ENCODE measurements at places on chromosomes 3 and 15.

- no peak for DNase-seq
These were observed 33.1 kb upstream of the PARL start for GRCh38 chr3:183917776-183918175.

DNA sequence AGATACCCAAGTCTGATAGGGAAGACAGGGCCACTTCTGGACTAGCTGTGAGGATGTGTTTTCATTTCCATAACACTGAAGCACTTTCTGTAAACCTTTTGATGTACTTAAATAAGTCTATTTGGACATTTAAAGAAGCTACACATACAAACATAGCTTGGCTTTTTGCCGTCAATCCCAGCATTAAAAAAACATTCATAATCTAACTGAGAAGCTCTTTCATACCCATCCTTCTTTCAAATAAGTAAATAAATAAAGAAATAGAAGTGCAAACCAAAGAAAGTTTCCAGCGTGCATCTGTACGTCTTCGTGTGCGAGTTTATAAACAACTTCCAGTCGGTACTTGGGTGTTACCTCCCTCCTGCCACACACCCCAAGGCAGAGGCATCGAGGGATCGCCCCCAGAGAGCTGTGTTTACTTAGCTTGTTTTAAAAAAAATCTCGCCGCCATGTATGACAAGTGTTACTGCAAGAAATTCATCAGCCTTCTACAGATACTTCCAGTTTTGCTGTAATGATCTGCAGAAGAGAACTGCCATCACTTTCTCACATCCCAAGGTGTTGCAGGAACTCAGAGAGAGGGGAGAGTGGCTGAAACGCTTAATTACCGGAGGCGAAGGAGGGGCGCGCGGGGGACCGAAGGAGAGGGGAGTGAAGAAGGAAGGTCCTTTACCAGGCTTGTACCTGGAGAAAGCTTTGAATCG, 9.0 kb upstream of the MEIS2 start:
- DNase-seq: no peak

- no peak for DNase-seq
These were observed 31.4 kb upstream of the GABRB3 start for GRCh38 chr15:26804063-26804804.

DNA sequence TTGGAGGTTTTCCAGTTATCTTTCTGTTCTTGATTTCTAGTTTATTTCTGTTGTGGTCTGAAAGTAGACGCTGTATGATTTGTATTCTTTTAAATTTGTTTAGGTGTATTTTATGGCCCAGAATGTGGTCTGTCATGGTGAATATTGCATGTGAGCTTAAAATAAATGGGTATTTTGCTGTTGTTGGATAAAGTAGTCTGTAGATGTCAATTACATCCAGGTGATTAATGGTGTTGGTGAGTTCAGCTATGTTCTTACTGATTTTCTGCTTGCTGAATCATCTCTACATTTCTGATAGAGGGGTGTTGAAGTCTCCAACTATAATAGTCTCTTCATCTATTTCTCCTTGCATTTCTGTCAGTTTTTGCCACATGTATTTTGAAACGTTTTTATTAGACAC, 383.3 kb upstream of the SGO1 start:
- no peak for DNase-seq

- DNase-seq: peak; percentile 56
These were observed 28.1 kb upstream of the CORO2B start for GRCh38 chr15:68550498-68551295.

DNA sequence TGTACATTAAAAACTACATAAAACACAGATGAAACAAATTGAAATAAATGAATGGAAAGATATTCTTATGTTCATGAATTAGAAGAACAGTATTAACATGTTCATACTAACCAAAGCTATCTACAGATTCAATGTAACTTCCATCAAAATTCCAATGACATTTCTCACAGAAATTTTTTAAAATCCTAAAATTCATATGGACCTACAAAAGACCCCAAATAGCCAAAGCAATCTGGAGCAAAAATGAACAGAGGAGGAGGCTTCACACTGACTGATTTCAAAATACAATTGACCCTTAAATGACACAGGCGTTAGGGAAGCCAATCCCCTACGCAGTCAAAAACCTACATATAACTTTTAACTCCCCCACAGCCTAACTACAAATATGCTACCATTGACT, 39.4 kb downstream of the KPNA1 start:
- no peak for DNase-seq

- no peak for DNase-seq
These were observed 28.4 kb upstream of the TPRG1 start for GRCh38 chr3:189143321-189143720.

- DNase-seq: no peak
These were observed 59.3 kb upstream of the ABHD10 start for GRCh38 chr3:111919370-111920065.

DNA sequence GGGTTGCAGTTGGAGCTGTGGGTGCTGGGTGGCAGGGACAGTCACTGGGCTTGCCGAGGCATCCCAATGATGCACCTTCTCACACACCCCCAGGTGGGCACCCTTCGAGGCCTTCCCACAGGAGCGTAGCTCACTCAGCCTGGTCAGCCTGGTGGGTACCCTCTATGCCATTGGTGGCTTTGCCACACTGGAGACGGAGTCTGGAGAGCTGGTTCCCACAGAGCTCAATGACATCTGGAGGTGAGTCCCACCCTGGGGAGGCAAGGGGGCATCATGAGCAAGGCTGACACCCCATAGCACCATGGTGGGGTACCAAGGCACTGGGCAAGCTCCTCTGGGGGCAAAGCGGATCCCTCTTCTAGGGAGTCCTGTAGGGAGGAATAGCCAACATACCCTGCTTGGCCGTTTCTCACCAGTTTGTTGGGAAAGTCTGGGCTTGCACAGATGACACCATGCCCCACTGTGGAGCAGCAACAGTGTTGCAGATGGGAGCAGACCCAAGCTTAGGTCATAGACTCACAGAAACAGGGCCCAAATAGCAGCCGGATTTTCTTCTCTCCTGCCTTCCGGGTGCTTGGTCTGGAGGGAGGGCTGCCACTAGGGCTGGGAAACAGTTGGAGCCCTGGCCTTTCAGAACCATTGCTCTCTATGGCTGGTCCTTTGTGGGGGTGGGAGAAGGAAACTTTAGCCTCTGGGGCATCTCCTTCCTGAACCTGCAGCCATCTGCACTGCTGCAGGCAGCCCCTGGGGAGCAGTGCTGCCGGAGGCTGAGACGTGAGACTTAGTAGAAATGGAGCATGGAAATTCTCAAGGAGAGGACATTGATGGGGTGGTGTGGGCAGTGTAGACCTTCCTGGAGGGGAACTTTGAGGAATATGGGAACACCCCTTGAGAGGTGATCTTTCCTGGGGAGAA, 5.7 kb downstream of the KLHL40 start:
- DNase-seq: no peak

DNA sequence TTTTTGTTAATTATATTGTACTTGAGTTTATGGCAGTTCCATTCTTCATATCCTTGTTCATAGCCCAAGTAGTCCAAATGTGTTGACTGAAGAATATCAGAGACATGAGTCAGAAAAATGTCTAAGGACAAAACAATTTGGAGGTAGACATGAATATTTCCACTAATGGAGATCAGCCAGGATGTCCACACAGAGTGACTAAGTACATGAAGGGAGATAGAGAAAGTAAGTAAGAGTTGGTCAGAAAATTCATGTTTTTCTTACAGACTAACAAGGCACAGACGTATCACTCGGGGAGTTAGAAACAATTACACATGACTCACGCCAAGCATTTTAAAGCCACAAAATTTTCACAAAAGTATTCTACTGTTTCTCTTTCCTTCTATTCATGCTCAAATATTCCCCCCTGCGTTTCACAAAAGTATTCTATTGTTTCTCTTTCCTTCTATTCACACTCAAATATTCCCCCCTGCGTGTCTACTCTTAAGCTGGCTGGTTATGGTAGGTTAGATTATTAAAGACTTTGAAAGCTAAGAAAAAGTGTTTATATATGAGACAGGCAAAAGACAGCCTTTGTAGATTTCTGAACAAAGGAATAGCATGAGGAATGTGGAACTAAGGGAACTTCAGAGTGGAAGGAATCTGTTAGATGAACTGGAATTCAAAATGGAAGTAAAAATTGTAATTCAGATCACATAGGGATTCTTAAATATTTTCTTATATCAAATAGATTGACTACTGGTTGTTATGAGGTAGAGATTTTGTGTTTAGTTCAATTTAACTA, 648.7 kb upstream of the CCDC54 start:
- DNase-seq: no peak

DNA sequence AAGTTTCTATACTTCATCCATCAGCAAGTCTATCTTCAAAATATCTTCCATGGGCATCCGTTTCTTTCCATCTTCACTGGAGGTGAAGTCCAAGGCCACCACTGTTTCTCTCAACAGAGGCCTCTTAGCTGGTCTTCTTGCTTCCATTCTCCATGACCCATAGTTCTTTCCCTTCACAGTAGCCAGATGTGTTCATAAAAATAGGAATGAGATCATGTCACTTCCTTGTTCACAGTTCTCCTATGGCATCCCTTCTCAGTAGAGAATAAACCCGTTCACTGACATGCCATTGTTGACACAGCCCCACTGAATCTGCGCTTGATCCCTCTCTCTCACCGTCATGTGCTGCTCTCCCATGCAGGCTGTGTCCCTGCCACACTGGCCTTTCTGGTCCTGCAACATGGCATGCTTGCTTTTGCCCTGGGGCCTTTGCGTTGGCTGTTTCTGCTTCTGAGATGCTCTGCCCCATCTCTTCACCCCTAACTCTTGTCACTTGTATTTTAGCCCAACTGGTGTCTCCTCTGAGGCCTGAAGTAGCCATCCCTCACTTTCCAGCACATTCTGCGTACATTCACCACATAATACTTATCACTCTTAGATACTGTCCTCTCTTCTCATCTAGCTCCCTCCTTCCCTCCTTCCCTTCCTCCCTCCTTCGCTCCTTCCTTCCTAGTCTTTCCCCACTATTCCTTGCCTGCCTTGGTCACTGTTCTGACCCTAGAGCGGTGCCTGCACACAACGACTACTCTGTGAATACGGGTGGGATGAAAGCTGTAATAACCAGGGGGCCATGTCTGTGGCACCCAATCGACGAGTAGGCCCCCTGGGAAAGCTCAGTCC, 42.0 kb downstream of the STARD5 start:
- DNase-seq: no peak

DNA sequence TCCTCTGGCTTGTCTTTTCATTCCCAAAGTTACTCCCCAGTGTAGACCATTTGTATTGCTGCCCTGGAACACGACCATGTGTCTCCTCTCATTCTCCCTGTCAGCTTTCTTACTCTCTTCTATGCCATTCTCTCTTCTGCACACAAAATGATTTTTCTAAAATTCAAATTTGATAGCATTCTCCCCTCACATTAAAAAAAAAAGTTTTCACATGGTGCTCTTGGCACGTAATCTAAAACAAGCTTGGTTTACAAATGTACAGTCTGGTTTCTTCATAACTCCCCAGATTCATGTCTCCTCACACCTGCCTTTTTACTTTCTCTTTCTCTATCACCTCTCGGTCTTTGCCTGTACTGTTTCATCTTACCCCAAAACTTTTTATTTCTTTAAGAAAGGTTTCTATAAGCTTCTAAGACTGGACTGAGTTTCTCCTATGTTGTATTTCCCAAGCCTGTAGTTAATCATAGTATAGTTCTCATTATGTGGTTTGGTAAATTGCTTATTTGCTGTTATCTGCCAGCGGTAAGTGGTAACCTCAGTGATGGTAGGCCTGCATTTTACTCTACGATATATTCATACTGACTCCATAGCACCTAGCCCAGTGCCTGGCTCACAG, 31.2 kb downstream of the BCHE start:
- DNase-seq: no peak

DNA sequence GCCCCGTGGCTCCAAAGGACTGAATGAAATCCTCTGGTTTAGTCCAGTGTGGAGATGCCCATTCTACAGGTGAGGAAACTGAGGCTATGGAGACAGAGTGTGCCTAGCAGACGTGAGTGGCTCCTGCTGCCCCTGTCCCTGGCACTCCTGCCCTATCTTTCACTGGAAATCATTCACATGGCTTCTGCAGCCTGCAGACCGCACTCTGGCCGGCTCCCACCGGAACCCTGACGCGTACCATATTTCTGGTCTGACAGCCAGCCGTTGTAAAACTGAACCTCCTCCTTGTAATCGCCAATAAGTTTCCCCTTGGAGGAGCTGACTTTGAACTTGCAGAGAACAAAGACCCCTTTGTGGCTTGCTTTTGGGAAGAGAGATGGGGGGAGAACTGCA, 136.5 kb downstream of the CHSY1 start:
- DNase-seq: no peak

DNA sequence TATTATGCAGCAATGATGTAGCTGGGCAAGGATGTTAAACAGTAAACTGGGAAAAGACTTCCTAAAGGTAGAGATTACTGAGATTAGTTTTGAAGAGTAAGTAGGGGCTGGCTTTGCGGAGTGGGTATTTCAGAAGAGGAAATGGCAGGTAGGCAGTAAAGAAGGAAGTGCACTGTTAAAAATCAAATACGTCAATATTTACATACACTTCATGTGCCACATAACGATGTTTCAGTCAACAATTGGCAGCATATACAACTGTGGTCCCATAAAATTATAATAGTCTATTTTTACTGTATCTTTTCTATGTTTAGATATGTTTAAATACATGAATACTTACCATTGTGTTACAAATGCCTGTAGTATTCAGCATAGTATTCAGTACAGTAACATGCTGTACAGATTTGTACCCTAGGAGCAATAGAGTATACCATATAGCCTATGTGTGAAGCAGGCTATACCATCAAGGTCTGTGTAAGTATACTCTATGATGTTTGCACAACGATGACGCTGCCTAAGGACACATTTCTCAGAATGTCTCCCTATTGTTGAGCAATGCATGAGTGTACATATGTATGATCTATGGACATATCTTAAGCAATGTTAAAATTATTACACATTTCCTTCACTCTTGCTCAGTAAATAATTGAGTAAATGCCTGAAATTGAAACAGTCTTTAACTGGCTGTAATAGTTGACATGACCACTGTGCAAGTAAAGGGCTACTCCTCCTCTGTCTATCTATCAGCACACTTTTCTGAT, 196.7 kb downstream of the ISL2 start:
- no peak for DNase-seq

DNA sequence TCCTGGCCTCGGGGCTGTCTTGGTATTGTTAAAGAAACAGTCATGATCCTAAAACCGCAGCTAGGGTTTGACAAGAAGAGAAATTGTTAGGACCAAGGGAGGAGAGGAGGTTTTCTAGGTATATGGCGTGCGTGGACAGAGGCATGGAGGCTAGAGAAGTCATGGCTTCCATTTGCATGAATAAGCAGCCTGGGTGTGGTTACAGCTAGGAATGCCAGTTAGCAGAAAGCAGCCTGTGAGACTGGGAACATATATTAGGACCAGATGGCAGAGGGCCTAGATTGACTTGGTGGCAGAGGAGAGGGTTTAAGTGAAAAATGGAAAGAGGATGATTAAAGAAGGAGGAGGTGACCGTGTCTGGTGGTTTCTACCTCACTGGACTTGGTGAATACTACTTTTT, 573.6 kb upstream of the ARRDC4 start:
- DNase-seq: no peak

- no peak for DNase-seq
These were observed at the start of gene CLDN11 for GRCh38 chr3:170418422-170419398. Gene CLDN11 (plus strand): TSS chr3:170418868. CDS start chr3:170419067, 199 bp downstream.

GRCh38 chr15:68158046-68158628, 47.0 kb downstream of the CALML4 start:
- DNase-seq: no peak

GRCh38 chr15:51349156-51349844, 7.8 kb downstream of the GLDN start:
- no peak for DNase-seq

GRCh38 chr3:32078864-32079263, 27.6 kb upstream of the GPD1L start:
- DNase-seq: no peak

- DNase-seq: no peak
These were observed 126.4 kb downstream of the IMPG2 start for GRCh38 chr3:101193957-101194356.

GRCh38 chr3:127679534-127680145, 6.9 kb downstream of the ABTB1 start:
- no peak for DNase-seq
